ENCODE measurements at places on chromosomes 4 and X. TPM values are rescaled to one million over a fixed set of nuclear protein-coding genes. Genes with fewer than 3 reads are reported as not detected.

DNA sequence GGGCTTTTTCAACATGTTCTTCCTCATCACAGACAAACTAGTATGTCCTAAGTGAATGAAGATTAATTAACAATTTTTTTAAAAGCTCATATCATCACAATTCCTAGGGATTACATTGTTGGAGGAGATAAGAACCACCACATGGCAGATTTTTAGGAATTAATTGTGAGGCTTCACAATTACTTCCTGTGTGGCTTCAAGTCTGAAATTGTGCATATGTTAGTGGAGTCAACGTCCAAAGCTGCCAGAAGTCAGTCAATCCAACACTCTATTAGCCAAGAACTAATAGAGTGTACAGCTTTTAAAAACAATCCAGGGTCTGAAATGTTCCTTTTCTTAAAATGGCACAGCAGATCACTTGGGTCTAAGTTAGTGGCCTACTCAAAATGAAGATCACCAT is 49.3 kb upstream of the C1QTNF7 start:
- no peaks in the 10 kb centered on the region for H3K4me1 ChIP-seq
- no peak overlapping the region for H3K27ac ChIP-seq
- H3K4me3 ChIP-seq = no peak overlapping the region
- no peak for DNase-seq

DNA sequence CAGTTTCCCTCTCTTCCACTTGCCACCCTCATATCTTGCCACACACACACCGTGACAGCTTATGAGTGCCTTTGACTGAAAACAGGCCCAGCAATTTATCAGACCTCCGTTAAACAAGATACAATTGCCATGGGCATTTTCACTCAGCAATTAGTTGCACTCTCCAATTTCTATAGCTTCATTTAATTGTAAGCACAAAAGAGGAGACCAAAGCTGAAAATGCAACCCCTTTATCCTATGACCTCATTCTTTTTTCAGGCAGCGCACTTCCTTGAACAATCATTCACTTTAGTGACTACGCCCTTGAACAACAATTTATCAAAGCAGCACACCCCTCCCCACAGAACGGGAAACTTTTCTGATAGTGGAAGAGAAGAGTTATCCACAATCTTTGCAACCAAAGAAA is 4.1 kb downstream of the POF1B start:
- DNase-seq = no peak
- no peaks in the 10 kb centered on the region for H3K4me1 ChIP-seq
- H3K36me3 ChIP-seq = no peaks in the 10 kb centered on the region
- H3K27ac ChIP-seq = no peak overlapping the region
- no peak overlapping the region for H3K4me3 ChIP-seq

DNA sequence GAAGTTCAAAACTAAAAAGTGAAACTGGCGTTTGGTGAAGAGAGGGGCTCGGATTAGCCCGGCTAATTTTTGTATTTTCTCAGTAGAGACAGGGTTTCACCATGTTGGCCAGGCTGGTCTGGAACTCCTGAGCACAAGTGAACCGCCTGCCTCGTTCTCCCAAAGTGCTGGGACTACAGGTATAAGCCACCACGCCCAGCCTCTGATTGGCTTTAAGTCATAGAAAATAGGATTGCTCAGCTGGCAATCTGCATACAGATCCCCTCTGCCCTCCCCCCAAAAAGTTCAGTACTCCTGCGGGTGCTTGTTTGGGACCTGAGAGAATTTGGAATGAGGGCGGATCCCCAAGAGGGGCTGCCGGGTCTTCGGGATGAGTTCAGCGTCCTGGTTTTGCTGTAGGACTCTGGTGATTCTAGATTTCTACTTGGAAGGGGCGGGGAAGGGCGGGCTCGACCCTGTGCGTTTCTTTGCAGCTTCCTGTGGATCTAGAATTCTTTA is 537 bp upstream of the PRKX start:
- peak overlapping the region; percentile 72 for H3K4me3 ChIP-seq
- H3K4me1 ChIP-seq = peaks cover 11% of the 10 kb centered on the region
- H3K27ac ChIP-seq = no peak overlapping the region

GRCh38 chr4:89379511-89380044 is 72.0 kb upstream of the GPRIN3 start:
- no peaks in the 10 kb centered on the region for H3K36me3 ChIP-seq
- H3K4me1 ChIP-seq = no peaks in the 10 kb centered on the region
- no peak overlapping the region for H3K4me3 ChIP-seq
- H3K27me3 ChIP-seq = no peaks in the 10 kb centered on the region
- no peak overlapping the region for H3K27ac ChIP-seq

DNA sequence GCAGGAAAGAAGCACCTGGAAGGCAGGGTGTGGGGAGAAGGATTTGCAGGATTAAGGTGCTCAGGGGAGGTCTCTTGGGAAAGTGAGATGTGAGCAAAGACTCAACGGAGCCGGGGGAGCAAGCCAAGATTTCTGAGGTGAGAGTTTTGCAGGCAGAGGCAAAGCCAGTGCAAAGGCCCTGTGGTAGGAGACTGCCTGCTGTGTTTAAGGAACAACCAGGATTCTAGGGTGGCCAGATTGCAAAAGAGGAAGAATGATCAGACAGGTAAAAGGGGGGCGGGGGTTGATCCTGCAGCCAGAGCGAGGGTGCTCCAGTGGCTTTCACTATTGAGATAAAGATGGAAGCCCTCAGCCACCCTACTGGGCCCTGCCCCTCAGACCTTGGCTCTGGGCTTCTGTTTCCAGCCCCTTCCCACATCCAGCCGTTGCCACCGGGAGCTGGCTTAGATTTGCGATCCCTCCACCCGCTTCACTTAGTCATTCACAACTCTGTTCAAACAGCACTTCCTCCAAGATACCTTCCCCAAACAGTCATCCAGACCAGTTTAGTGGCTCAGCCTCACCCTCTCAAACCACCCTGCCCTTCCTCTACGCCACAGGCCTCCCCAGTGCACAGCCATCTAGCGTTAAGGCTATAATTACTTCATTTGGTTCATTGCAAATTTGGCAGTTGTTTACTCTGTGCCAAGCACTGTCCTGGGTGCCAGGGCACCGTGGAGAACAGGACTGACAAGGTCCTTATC is 23.3 kb upstream of the BCOR start:
- no peaks in the 10 kb centered on the region for H3K27me3 ChIP-seq
- H3K36me3 ChIP-seq = no peaks in the 10 kb centered on the region
- no peaks in the 10 kb centered on the region for H3K4me1 ChIP-seq
- DNase-seq = no peak
- H3K4me3 ChIP-seq = no peak overlapping the region

- no peaks in the 10 kb centered on the region for H3K36me3 ChIP-seq
- DNase-seq = peak; percentile 32
- H3K27ac ChIP-seq = no peak overlapping the region
- no peaks in the 10 kb centered on the region for H3K4me1 ChIP-seq
Observed at GRCh38 chr4:95095348-95095974, 337.7 kb downstream of the BMPR1B start.

DNA sequence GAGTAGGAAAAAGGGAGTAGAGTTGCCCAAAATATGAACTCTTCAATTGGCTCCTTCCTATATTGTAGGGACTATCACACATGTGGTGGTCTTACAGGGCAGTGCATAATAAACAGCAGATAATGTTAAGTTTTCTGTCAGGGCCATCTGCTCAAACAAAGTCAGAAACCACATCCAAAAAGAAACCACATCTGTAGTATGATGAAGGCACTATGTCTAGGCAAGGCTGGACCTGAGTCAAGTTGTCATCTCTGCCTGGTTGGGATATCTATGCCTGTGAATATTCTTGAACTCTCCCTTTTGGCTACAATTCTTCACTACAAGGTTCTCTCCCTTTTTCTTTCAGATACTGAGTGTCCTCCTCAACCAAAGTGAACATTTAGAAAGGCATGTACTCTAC is 109.4 kb upstream of the C1GALT1C1 start:
- DNase-seq = no peak
- H3K36me3 ChIP-seq = no peaks in the 10 kb centered on the region
- H3K4me1 ChIP-seq = peaks cover 26% of the 10 kb centered on the region
- no peaks in the 10 kb centered on the region for H3K27me3 ChIP-seq
- H3K27ac ChIP-seq = no peak overlapping the region

- H3K36me3 ChIP-seq = no peaks in the 10 kb centered on the region
- no peak overlapping the region for H3K4me3 ChIP-seq
- H3K27ac ChIP-seq = no peak overlapping the region
- no peaks in the 10 kb centered on the region for H3K27me3 ChIP-seq
- H3K4me1 ChIP-seq = peaks cover 17% of the 10 kb centered on the region
Observed at GRCh38 chr4:37985730-37986275, 25.6 kb downstream of the PTTG2 start.

DNA sequence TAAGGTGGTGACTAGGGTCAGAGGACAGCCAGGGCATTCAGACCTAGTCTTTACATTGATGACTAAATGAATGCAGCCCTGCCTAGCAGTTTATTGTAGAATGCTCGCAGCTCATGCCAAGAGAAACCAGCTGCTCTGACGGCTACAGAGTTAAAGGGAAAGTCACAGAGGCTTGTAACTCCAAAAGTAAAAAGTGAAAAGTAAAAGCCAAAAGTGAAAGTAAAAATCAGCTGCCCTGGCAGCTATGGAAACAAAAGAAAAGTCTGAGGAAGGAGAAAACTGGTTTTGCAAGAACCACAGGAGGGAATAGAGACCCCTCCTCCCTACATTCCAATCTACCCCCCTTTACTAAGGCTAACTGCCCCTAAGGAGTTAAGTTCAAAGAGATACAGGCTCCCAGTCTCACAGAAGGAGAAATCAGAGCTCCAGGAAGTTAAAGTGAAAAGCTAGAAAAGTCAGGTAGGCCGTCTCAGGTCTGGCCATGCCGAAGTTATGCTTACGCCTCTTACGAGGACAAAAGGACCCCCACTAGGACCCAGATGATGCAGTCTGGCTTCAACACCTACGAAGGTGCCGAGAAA is 6.0 kb downstream of the GAGE10 start:
- no peak for DNase-seq
- no peaks in the 10 kb centered on the region for H3K4me1 ChIP-seq
- H3K27me3 ChIP-seq = no peaks in the 10 kb centered on the region
- H3K4me3 ChIP-seq = peak overlapping the region; percentile 65
- no peaks in the 10 kb centered on the region for H3K36me3 ChIP-seq

DNA sequence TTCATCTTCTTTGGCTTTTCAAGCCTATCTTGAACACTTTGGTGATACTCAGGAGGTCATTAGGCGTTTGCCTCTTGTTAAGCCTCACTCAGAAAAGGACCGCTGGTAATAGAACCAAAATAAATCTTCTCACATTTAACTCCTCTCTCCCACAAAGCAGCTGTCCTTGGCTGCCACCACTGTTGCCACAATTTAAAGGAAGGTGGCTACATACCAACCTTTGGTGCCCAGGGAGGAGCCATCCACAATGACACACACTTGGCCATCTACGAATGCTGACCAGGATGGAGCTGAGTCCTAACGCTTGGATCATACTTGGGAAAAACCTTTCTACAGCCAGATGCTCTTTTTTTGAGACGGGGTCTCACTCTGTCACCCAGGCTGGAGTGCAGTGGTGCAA is 210.2 kb downstream of the HS6ST2 start:
- H3K27ac ChIP-seq = no peak overlapping the region
- no peaks in the 10 kb centered on the region for H3K36me3 ChIP-seq
- H3K4me3 ChIP-seq = no peak overlapping the region
- DNase-seq = no peak

DNA sequence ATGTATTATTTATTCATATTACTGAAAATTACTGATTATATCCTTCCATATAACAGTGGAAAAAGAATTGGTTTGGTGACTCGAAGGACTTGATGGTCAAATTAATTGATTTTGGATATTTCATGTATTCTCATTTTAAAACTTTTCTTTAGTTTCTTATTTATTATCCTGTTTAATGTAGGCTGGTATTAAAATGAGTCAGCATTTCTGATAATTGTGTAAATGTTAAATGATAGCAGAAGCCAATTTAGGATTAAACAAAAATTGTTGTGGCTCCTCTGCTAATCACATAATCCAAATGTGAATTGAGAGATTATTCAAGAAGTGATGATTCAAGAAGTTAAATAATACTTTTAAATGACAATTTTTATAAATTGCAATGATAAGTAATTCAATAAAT is 38.7 kb downstream of the PDLIM5 start:
- peaks cover 11% of the 10 kb centered on the region for H3K36me3 ChIP-seq
- peak overlapping the region; percentile 34 for H3K27ac ChIP-seq
- no peak overlapping the region for H3K4me3 ChIP-seq
- no peak for DNase-seq
- H3K4me1 ChIP-seq = peaks cover 40% of the 10 kb centered on the region

GRCh38 chr4:183342541-183343533 is 20.6 kb upstream of the CLDN24 start:
- H3K4me3 ChIP-seq = peak overlapping the region; percentile 45
- H3K27me3 ChIP-seq = no peaks in the 10 kb centered on the region
- no peak for DNase-seq
- no peaks in the 10 kb centered on the region for H3K36me3 ChIP-seq
- no peak overlapping the region for H3K27ac ChIP-seq

- no peak for DNase-seq
- H3K4me3 ChIP-seq = no peak overlapping the region
Observed at GRCh38 chr4:15381806-15382338, 46.0 kb upstream of the C1QTNF7 start.

- DNase-seq = no peak
- no peak overlapping the region for H3K4me3 ChIP-seq
- no peaks in the 10 kb centered on the region for H3K27me3 ChIP-seq
- H3K36me3 ChIP-seq = no peaks in the 10 kb centered on the region
- H3K4me1 ChIP-seq = no peaks in the 10 kb centered on the region
- H3K27ac ChIP-seq = no peak overlapping the region
Observed at GRCh38 chr4:70402762-70403161, 5.0 kb downstream of the OPRPN start.

GRCh38 chrX:65587616-65588526 is 53.3 kb upstream of the LAS1L start:
- H3K27me3 ChIP-seq = no peaks in the 10 kb centered on the region
- DNase-seq = peak; percentile 70
- H3K36me3 ChIP-seq = no peaks in the 10 kb centered on the region
- H3K4me1 ChIP-seq = no peaks in the 10 kb centered on the region

DNA sequence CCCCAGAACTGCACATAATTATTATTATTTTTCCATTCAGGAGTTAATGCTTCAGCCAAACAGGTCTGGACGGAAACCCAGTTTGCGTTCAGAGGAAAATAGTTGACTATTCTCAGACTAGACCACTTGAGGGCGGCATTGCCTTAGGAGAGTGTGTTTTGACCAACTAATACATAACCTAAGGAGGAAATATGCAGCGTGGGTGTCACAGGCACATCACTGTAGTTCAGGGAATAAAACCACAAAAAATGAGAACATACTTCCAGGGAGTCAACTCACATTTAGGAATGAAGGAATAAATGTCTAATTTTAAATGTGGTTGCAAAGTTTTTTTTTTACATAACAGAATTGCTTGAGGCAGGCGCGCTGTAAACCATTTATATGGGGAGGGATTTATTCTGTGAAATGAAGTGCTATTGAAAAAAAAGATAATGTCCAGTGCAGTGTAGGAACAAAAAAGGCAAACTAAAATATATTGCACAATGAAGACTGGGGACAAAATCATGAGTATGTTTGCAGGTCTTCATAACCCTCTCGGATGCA is 93.3 kb downstream of the SYNPO2 start:
- no peak overlapping the region for H3K4me3 ChIP-seq
- DNase-seq = peak; percentile 97
- H3K4me1 ChIP-seq = peaks cover 28% of the 10 kb centered on the region
- H3K36me3 ChIP-seq = no peaks in the 10 kb centered on the region
- peak overlapping the region; percentile 86 for H3K27ac ChIP-seq
- no peaks in the 10 kb centered on the region for H3K27me3 ChIP-seq

Gene AFM
- total RNA-seq = not detected

Gene TCEAL5
- total RNA-seq = not detected

Gene FRAS1
- total RNA-seq = 5.1 TPM

Gene GYPA
- not detected for total RNA-seq

Gene TLR3
- 8.0 TPM for total RNA-seq

Gene IL21
- total RNA-seq = not detected

Gene FRG2
- not detected for total RNA-seq

Gene KLB
- total RNA-seq = not detected

Gene AADAT
- total RNA-seq = 6.5 TPM

Gene SPANXC
- not detected for total RNA-seq
